ENCODE measurements at places on chromosomes 2 and 18. TPM values are rescaled to one million over a fixed set of nuclear protein-coding genes. Genes with fewer than 3 reads are reported as not detected.
A peak's percentile ranks its signal among the peaks of the same experiment; 100 is the strongest.

DSC2 gene
- polyA plus RNA-seq, result 4.1 TPM

ZAP70 gene
- polyA plus RNA-seq, result 0.37 TPM

MC2R gene
- not detected for polyA plus RNA-seq

GRCh38 chr2:132632000-132632649, 37.9 kb downstream of the LYPD1 start:
- DNase-seq, result peak; percentile 31

- DNase-seq, result no peak
Measured at GRCh38 chr2:127678531-127678930, 3.2 kb upstream of the LIMS2 start.

DNA sequence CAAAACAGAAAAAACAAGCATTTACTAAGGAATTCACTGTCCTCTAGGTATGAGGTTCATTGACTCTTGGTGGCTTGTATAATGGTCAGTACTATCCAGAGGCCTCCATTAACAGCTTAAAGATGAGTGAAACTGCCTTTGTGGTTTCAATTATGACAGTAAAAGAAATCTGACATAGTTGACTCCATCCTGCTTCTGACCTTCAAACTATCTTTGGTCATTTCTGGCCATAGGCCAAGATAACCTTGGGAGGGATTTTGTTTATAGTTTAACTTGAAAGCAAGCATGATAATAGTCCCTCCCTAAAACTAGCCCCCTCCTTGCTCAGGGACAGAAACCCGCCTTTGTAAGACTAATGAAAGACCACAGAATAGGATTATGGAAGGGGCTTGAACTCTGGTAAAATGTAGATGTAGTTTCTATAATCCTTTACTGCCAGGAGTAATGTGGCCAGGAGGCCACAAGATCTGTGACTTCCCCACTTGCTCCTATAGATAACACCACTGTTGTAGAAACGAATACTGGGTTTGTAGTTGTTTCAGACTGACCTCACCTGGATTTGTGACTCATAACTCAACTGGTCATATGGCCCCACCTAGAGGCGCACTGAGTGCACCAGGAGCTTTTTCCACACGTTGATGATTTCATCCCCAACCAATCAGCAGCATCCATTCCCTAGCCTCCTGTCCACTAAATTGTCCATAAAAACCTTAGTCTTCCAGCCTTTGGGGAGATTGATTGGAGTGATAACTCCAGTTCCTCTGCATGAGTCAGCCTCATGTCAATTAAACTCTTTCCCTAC, 8.6 kb upstream of the PLEKHM3 start:
- DNase-seq, result peak; percentile 25

- no peak for DNase-seq
Measured at GRCh38 chr18:35484034-35484433, 13.7 kb downstream of the INO80C start.

DNA sequence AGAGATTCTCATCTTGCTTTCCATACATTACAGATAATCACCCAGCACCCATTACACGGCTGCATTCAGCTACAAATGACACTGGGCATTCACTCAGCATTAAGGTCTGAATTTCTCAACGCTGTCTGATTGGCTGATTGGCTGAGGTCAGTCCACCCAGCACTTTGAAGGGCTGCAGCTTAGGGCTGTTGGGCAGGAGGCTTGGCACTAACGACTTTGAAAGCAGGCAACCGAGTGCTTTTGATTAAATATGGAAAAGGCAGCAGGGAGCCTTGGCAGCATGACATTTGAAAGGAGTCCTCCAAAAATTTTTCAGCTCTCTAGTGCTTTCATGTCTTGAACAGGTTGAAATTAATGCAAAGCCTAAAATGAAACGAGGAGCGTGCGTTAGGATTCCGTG, 253.0 kb downstream of the DCDC2C start:
- DNase-seq, result no peak

- no peak for DNase-seq
Measured at GRCh38 chr2:160752475-160753330, 259.1 kb upstream of the RBMS1 start.

- DNase-seq, result no peak
Measured at GRCh38 chr2:216858312-216858711, 1.6 kb downstream of the TNP1 start.

GRCh38 chr2:119085613-119086012, 72.9 kb downstream of the C1QL2 start:
- DNase-seq, result no peak

- no peak for DNase-seq
Measured at GRCh38 chr2:238706673-238707072, 141.2 kb upstream of the TWIST2 start.

GRCh38 chr2:153462338-153462859, 16.2 kb downstream of the RPRM start:
- no peak for DNase-seq

- DNase-seq, result peak; percentile 40
Measured at GRCh38 chr2:102449370-102449974, 23.6 kb upstream of the SLC9A4 start.

- peak; percentile 27 for DNase-seq
Measured at GRCh38 chr18:45166836-45167551, 448.3 kb upstream of the SLC14A2 start.

- DNase-seq, result no peak
Measured at GRCh38 chr2:223019390-223019930, 32.5 kb upstream of the KCNE4 start.

DNA sequence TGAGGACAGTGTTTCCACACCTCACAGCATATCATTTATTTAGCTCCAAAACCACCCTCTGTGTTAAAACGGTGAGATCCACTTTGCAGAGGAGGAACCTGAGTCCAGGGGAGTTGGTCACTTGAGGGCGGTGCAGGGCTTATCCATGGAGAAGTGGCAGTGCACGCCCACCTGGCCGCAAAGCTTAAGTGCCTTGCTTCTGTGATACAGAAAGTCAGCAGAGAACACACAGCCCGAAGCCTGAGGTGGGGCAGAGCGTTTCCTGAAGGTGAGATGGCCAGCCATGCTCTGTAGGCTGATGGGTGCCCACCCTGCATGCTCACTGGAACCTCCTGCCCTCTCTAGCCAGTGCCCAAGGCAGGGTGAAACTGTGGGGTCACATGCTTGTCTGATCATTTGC, 87.3 kb downstream of the SH3RF3 start:
- no peak for DNase-seq

GRCh38 chr2:232927793-232928550, 57.9 kb downstream of the SNORC start:
- DNase-seq, result peak; percentile 28

DNA sequence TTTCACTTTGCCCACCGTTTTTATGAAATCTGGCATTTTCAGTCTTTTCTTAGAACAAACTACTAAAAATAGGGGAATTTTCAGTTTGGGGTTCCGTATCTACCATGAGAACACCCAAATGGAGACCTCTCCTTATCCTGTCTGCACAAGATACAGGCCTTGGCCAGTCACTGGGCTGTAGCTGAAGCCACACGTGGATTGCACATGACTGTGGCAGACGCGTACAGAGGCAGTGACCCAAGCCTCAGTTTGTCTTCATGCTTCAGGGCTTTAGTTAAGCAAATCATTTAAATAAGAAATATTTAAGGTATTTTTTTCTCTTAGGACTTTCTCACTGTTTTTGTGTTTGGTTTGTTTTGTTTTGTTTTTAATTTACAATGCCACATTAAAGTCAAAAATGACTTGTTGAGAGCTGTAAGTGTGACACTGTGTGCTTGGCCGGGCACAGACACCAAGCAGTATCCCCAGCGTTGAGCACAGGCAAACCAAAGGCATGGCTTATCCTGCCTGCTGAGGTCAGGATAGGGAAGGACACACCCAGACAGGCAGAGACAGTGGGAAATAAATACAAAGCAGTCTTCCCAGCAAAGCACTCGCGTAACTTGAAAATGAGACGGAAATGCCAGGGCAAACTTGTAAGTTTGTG, 53.3 kb downstream of the TRAPPC12 start:
- DNase-seq, result no peak
